GM04503 (cell line): ENCODE measurements at places on chromosomes 16 and 17.

DNA sequence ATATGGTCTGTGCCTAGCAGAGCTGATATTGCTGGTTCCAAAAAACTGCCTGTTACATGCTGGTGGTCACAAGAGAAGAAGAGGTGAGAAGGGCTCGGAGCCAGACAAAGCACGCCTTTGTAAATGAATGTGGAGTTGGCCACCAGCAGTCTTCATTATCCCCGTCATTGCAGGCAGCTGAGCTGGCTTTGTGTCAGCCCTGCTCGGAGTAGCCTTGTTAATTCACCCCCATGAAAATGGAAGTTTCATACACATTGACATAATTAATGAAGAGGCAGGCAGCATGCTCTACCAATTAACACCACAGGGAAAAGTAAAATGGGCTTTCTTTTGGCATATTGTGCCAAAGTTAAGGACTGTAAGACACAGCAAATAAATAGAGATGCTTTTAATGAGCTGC lies 113.7 kb upstream of the RBFOX1 start:
- DNase-seq: no peak

GRCh38 chr17:38873640-38874380 lies 4.0 kb downstream of the LASP1 start:
- DNase-seq: no peak

DNA sequence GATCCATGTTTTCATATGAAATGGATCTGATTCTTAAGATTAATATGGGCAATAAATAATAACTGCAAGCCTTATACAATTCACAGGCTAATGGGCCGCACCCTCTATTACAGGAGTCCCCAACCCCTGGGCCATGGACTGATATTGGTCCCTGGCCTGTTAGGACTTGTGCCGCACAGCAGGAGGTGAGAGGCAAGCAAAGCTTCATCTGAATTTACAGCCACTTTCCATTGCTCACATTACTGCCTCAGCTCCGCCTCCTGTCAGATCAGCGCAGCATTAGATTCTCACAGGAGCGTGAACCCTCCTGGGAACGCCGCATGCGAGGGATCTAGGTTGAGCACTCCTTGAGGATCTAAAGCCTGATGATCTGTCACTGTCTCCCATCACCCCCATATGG lies 26.8 kb downstream of the METTL16 start:
- DNase-seq: no peak

DNA sequence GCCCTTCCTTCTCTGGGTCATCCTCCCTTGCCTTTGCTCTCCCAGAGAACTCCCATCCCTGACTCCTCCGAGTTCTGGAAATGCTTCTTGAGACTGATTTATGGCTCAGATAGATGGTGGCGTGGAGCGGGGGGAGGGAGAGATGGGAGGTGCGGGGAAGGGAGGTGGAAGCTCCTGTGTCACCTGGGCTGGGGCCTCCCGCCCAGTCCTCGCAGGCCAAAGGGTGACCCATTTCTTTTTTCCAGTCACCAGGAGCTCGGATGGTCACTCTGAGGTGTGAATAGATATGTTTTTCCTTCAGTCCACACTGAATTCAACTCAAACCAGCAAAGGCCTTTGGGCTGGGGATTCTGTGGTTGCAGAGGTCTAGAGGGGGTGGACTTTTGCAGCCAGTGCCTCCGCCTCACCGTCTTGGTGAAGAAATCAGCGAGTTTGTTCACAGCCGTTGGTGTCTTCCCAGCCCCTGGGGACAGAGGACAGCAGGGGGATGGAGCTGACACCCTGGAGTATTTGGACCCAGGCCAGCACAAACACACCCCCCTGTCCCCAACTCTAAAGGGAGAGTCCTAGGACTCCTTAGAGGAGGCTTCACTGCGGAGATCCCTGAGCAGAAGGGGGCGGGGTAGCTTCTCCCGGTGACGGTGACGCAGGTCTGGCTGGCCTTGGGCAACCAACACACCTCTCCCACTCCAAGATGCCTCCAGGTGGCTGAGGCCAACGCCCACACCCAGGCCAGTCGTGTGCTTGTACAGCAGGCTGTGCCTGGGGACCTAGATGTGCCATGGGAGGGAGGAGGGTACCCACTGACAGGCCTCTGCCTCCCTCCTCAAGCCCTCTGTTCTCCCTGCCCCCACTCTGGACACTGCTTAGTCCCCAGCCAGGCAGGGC lies 80.6 kb downstream of the AMFR start:
- no peak for DNase-seq

DNA sequence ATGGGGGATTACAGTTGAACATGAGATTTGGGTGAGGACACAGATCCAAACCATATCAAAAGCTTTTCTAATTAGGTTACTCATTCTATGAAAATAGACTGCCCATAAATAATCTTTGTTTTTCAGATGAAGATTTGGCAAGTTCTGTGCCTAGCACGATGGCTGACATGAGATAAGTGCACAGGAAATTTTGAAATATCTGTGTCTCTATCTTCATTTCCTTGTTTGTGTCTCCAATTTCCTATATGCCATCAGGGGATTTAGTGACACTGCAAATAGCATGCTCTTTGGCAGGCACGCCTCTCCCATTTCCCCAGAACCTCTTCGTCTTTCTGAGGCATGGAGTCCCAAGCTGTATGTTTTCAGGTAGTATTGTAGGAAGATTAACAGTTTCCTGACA lies 544.6 kb downstream of the CDH13 start:
- no peak for DNase-seq

- no peak for DNase-seq
Measured at GRCh38 chr16:88530858-88531203, 39.4 kb upstream of the ZC3H18 start.

DNA sequence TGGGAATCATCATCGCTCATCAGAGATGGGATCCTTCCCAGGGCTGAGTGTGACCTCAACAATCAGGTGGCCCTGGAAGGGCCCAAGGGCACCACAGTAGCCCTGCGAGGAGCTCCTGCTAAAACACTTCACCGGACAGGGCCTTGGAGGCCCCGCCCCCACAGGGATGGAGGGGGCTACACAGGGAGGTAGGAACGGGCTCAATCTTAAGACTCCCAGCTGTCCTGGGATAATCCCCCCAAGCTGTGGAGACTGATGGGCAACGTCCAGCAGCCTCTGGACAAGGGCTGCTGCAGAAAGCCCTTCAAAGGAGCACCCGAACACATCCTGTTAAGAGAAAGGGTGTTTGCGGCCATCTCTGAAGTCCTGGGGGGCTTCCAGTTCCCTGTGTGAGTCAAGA lies 60.4 kb downstream of the ZNF423 start:
- no peak for DNase-seq

GRCh38 chr17:55654821-55655220 lies 67.8 kb downstream of the TMEM100 start:
- DNase-seq: no peak

DNA sequence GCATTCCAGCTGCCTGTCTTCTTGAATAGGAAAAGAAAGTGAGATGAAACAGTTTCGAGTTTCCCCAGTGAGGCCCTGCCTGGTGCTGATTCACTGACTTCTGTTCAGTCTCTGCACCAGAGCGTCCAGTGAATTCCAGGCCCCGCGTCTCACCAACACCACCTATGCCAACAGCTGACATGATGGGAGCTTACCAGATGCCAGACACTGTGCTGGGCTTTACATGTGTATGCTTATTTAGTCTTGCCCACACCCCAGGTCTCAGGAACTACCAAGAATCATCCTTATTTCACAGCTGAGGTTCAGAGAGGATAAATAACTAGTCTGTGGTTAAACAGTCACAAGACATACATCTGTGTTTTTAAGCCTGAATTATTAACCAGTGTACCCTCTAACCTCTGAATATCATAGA lies 29.1 kb upstream of the IRX6 start:
- peak; percentile 3 for DNase-seq

DNA sequence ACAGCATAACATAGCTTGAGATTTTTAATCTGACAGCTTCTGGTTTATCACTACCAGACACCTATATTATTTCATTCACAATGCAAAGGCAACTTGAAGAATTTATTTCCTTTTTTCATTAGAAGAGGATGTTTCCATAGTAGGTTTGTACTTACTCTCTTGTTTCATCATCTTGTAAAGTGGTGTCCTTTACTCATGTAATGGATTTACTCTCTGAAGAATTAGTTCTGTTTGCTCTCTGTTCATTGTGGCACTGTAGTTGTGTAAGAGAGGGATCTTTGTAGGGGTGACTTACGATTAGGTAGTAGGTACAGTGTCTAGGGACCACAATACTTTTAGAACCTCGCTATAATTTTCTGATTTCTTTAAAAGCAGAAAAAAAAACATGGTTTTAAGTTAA lies 256.1 kb downstream of the BCAS3 start:
- no peak for DNase-seq

GRCh38 chr17:31294820-31295488 lies 2.1 kb downstream of the OMG start:
- DNase-seq: no peak

DNA sequence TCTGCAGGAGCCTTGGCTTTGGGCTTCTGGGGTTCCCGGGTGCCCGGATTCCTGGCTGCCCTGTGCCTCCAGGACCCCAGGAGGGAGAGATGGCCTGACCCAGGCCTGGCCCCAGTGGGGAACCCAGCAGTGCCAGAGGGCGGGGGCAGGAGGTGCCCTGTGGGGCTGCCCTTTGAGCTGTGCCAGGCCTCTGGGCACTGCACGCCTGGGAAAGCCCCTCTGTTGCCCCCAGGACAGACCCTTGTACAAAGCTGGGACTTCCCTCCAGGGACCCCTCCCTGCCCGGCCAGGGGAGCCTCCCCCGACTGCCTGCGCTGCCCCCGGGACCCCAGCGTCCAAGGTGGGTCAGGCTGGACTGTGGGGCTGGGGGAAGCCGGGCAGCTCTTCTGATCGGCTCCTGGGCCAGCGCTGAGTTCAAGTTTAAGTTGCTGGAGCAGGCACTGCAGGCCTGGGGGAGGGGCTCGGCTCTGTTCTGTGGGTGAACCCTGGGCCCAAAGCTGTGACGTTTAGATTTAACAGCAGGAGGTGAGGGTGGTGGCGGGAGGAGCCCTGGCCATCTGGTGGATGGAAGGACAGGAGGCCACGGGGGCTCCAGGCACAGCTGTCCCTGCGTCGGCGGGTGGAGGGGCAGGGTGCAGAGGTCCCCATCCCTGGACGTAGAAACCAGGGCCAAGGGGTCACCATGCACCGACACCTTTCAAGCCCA lies 27.6 kb upstream of the C1QTNF8 start:
- no peak for DNase-seq

DNA sequence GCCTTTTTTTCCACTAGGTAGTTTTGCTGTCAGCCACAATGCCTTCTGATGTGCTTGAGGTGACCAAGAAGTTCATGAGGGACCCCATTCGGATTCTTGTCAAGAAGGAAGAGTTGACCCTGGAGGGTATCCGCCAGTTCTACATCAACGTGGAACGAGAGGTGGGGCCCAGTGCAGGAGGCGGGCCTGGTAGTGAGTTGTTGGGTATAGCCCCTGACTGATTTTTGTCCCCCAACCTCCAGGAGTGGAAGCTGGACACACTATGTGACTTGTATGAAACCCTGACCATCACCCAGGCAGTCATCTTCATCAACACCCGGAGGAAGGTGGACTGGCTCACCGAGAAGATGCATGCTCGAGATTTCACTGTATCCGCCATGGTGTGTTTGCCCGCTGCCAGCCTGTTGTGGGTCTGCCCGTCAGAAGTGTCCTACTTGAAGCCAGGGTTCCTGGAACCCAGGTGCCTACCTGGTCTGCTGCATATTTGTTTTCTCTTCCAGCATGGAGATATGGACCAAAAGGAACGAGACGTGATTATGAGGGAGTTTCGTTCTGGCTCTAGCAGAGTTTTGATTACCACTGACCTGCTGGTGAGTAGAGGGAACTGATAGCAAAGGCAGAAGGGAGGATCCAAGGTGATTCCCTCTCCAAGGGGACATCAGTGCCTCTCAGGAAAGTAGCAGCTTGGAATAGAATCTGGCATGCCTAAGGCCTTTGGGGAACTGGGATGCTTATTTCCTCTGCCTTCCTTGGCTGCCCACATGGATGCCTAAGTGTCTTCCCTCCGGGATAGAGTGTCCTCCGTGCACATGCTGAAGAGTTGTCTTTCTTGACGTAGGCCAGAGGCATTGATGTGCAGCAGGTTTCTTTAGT lies 1.9 kb upstream of the CD68 start:
- DNase-seq: no peak

GRCh38 chr16:67873435-67874370 lies 851 bp downstream of the EDC4 start:
- DNase-seq: no peak

DNA sequence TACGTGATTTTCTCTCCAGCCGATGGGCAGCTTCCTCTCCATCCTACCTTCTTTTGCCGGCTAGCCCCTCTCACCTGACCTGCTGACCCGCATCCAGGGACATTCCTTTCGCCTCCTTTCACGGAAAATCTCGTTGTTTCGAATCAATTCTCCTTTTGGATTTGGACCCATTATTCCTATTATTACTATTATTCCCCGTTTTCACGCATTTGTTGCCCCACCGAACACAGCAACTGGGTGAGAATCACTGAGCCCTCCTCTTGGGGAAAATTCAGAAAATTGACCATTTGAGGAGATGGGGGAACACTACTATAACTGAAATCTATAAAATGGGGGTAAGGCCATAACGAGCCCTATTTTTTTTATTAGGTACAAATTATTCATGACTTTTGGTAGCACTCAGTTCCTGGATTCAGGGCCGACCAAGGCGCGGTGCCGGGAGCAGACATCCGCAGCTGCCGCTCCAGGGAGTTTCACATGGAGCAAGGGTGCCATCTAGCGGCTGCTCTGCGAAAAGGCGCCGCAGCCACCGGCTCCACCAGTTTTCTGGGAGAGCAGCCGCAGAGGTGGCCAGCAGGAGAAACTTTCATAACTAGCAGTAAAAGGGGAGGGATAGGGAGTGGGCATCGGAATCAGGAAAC lies 3.3 kb upstream of the HOXB8 start:
- no peak for DNase-seq

DNA sequence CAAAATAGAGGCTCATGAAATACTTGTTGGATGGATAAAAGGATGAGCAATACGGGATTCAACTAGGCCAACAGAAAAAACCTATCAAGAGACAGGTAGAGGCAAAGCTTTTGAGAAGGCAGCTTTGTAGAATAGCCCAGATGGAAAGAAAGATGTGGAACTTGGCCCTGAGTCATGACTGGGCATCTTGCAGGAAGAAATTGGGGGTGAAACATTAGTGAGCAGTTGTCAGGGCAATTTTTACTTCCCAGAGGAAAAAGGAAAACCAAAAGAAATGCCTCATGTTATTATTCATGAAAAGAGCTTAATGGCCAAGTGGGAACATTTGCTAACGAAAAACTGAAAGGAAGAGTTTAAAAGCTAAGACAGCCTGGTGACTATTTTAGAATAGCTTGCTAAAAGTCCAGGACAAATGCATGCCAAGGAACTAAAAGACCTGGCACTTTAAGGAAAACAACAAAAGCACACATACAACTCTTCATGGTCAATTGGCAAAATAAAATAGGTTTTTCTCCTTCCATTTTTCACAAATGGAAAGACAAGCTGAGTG lies 180.1 kb downstream of the HS3ST3A1 start:
- no peak for DNase-seq

- DNase-seq: no peak
Measured at GRCh38 chr17:73822371-73822770, 178.1 kb upstream of the SDK2 start.
